ENCODE measurements at places on chromosomes 16 and 17.

DNA sequence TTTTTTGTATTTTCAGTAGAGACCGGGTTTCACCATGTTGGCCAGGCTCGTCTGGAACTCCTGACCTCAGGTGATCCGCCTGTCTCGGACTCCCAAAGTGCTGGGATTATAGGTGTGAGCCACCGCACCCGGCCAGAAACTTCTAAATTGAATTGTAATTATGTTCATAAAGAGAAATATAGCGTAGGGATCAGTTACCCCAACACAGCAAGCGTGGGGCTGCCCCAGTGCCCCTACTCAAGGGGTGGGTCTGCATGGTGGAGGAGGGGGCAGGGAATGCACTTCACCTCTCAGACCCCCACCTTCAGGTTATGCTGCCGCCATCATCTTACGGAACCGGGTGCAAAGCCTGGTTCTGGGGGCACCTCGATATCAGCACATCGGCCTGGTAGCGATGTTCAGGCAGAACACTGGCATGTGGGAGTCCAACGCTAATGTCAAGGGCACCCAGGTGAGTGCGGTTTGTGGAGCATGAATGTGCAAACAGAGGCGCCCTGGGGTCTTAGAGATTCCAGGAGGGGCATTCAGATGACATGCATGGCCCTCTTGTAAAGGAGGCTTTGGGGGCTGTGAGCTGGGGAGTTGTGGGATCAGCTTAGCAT, 18.0 kb downstream of the ITGAM start:
- DNase-seq = no peak

GRCh38 chr17:60358606-60359225, 33.2 kb downstream of the USP32 start:
- DNase-seq = no peak

DNA sequence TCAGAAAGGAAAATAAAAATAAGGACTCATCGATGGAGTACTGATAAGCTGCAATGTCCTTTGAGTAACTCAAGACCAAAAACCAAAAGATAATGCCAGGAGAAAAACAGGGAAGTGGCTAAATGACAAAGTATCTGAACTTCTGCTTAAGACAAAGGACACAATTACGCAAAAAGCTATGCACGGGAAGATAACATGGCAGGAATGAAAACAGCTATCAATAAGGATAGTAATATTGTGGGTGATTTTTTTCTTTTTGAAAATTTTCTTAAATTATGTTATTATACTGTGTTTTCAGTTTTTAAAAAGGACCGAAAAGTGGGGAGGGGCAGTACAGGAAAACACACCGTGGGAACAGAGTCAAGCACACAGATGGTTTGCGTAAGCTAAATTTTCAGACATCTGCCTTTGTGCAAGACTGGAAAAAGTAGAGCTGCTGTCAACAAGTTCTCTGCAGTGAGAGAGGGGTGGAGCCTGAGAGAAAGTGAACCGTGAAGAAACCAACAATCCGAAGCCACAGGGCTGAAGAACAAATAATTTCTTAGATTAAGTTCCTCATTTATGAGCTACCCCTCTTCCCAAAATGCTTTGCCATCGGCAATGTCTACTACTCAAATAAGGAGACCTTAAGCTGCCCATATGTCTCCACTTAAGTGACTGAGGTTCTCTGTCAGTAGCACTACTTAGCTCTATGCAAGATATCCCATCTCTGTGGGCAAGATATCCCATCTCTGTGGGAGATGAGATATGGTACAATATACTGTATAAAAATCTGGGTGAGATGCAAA, 99.9 kb upstream of the CORO6 start:
- no peak for DNase-seq

DNA sequence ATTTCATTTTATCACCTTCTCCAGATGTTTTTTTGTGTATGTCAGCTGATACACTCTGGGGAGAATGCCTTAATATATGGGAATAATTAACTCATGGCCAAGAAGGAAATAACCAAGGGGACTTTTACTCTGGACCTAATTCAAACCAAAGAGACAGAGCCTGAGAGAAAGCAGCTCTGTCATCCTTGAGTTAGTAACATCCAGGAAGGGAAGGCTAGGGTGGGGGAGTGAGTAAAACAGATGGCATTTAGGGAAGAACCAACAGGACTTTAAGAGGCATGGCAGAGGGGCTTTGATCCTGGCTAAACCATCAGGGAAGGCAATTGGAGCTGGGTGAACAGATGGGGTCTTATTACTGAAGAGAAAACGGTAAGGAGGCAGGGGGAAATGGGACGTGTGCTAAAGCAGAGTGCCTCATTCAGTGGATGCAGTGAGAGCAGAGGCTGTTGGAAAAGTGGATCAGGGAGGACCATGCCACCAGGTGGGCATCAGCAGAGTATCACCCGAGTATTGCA, 2.5 kb upstream of the SMPD3 start:
- DNase-seq = no peak

DNA sequence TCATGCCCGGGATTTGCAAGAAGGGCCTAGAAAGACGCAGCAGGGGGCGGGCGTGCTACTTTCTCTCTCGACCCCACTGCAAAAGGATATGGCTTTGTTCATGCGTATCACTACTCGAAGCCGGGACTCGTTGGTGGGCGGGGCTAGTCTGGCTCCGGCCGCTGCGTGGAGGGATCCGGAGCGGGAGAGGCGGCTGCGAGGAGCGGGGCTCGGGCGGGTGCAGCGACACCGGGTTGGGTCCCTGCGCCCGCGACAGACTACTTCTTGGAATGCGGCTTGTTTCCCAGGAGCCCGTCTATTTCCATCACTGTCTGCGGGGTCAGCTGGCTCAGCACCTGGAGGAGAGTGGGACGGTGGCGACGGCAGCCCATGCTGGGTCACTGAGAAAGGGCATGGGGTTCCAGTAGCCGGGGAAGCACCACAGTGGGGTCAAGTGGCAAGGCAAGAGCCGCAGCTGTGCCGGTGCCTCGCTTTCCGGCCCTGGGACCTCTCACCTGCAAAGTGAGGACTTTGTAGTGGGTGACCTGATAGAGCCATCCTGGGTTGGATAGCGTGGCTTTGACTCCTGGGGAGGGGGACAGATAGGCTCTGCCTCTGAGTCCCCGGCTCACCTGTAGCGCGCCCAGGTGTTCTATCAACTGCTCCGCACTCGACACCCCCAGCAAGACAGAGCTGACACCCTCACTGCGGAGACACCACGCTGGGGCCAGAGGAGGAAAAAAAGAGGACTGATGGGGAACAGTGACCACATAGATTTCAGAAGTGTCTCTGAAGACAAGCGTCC, 6.6 kb downstream of the KCNAB3 start:
- peak; percentile 74 for DNase-seq

DNA sequence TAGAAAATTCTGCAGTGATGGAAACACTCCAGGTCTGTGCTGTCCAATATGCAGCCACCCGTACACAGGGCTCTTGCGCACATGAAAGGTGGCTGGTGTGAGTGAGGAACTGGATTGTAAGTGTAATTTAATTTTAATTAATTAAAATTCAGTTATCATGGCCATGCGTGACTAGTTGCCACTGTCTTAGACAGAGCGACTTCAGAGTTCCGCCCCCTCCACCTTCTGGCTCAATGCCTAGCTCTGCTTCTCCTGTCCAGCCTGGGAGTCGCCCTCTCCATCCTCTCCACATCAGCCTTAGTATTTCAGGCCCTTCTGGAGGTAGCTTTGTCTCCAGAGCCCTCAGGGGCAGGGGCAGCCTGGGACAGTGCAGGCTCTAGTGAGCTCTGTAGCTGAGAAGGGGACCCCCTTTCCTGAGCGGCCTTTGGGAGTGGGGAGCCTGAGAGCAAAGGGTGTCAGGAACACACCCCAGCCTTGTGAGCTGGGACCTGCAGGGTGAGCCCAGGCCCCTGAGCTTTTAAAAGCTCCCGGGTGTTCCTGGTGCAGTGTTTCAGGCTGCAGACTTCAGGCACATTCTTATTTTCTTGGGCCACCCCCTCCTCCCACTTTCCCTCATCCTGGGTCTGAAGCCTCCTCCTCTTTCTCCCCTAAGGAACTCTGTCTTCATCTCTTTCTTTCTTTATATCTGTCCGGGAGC, 99.4 kb downstream of the IRF8 start:
- no peak for DNase-seq

DNA sequence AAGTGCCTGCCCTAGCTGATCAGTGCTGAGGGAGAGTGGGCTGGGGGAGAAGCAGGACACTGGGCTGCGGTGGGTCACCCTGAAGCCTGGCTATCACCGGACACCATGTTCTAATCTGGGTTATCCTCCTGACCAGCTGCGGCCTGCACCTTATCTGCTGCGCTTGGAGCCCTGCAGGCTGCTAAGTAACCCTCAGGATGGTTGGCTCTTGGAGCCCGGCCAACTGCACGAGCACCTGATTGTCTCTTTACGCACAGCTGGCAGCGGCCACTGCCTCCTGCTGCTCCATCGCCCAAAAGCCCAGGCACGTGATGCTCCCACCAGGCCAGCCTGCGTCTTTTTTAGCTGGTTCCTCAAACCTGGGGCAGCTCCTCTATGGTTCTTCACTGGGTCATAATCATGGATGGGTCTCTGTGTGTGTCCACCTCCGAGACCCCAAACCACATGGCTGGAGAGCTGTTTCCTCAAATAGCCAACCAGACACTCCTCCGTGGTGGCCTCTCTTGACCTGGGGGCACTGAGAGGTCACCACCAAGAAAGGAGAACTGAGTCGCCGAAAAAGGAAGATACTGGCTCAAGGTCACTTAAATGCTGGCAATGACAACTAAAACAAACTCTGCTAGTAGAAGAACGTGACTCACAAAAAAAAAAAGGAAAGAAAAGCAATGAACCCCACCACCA, 21.7 kb downstream of the SPHK1 start:
- no peak for DNase-seq

All from stimulated activated CD4-positive, alpha-beta T cell treated with anti-CD3 and anti-CD28 coated beads, Interleukin-4, amount 100 ng/mL, for 48 hours (primary cell).